ENCODE measurements at places on chromosomes 3 and 15. TPM values are rescaled to one million over a fixed set of nuclear protein-coding genes. Genes with fewer than 3 reads are reported as not detected.

Gene FMN1
- not detected for polyA plus RNA-seq

Gene GP9
- polyA plus RNA-seq, result 2.0 TPM

Gene CP
- polyA plus RNA-seq, result 0.82 TPM

Gene SEC62
- 440 TPM for polyA plus RNA-seq

Gene TMEM40
- 1.8 TPM for polyA plus RNA-seq

Gene STRIT1
- polyA plus RNA-seq, result not detected

Gene MNS1
- polyA plus RNA-seq, result 0.98 TPM

Gene EOMES
- polyA plus RNA-seq, result 0.27 TPM

Gene SLC7A14
- not detected for polyA plus RNA-seq

Gene SLC9C1
- polyA plus RNA-seq, result 0.98 TPM

Gene GPR15
- not detected for polyA plus RNA-seq

Gene TM6SF1
- 2.8 TPM for polyA plus RNA-seq

Gene TFG
- 43.9 TPM for polyA plus RNA-seq

Gene TJP1
- not detected for polyA plus RNA-seq

Gene GOLGA8M
- not detected for polyA plus RNA-seq

Gene LRRC31
- not detected for polyA plus RNA-seq

Gene GOLGA6L10
- not detected for polyA plus RNA-seq

Gene MUSTN1
- polyA plus RNA-seq, result 0.76 TPM

Gene AMOTL2
- polyA plus RNA-seq, result not detected

Gene PARP9
- polyA plus RNA-seq, result 16.4 TPM

Gene SFMBT1
- polyA plus RNA-seq, result 20.5 TPM

Gene SSUH2
- polyA plus RNA-seq, result not detected

Gene ADAMTS7
- polyA plus RNA-seq, result not detected

Gene CHL1
- 24.3 TPM for polyA plus RNA-seq

Gene SLCO2A1
- not detected for polyA plus RNA-seq

Gene PLSCR5
- polyA plus RNA-seq, result not detected

Gene PDZRN3
- polyA plus RNA-seq, result not detected

Gene ACAA1
- 46.7 TPM for polyA plus RNA-seq

Gene MYZAP
- 11.4 TPM for polyA plus RNA-seq

Gene AP3B2
- not detected for polyA plus RNA-seq

Gene NR2F2
- not detected for polyA plus RNA-seq

Measured in naive B cell (primary cell).